NCI-H1092 (cell line): ENCODE measurements at places on chromosomes 4 and X.
A peak's percentile ranks its signal among the peaks of the same experiment; 100 is the strongest.

GRCh38 chrX:77442728-77443127, 4.5 kb upstream of the FGF16 start:
- no peak for DNase-seq

GRCh38 chrX:35166023-35166422, 223.4 kb downstream of the FAM47B start:
- DNase-seq = no peak

GRCh38 chr4:155304375-155304774, 72.4 kb downstream of the MAP9 start:
- DNase-seq = no peak

DNA sequence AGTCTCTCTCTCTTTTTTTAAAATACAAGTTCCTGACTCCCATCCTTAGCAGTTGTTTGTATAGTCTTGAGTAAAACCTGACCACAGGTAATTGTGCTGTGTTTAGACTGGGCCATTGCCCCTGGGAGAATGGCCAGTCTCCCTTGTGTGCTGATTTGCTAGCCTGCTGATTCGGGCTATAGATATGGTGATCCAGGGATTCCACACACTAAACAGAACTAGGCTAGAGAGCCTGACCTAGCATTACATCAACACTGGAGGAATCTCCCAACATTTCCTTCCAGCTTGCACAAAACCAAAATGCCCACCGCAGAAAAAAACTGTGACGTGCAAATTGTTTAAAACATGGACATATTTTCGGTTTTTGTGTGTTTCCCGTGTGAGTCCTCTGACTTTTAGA, 5.1 kb downstream of the UPRT start:
- no peak for DNase-seq

- no peak for DNase-seq
These were observed 75.1 kb upstream of the MSX1 start for GRCh38 chr4:4784379-4784778.

GRCh38 chr4:55925241-55925640, 23.5 kb upstream of the CEP135 start:
- DNase-seq = no peak

DNA sequence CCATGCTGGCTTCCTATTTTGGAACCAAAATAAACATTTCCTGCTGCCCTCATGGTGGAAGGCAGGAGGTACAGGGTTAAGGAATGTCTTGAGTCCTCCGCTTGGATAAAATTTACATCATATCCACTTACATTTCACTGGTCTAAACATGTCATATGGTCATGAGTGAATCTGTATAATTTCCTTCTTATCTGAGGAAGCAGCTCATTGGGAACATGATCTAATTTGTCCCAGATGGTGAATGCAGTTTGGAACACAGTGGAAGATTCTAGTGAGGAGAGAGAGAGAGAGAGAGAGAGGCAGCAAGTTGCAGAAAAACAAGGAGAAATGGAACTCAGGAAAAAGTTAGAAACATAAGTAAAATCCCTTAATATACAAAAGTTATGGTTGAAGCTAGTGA, 46.8 kb downstream of the MXRA5 start:
- no peak for DNase-seq

- no peak for DNase-seq
These were observed 32.7 kb upstream of the MBTPS2 start for GRCh38 chrX:21806691-21807090.

- no peak for DNase-seq
These were observed 48.8 kb upstream of the GBA3 start for GRCh38 chr4:22643952-22644351.

DNA sequence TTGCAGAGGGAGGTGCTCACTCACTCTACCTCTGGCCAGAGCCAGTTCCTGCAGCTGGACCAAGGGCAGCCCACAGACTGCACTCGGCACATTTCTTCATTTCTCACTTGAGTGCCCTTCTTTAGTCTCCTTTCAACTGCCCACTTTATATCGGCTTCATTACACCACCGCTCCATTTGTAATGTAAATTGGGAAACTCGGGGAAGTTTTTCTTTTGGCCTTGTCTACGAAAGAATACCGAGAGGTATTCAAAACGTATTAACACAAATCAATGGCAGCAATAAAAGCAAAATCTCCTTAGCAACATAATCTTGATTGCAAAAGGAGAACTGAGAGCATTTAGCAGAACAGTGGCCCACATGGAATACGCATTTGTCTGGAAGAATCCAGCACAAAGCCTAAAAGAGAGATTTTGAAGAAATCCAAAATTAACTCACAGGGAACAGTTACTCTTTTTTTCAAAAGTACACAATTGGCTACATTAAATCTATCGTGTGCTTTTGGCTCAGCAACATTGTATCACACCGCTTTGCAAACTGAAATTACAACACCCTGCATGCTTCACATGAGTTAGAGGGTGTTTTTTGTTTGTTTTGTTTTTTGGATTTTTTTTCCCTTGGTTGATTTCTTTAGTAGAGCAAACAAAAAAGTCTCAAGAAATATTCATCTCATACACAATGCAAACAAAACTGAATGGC, 62.6 kb downstream of the CHIC2 start:
- no peak for DNase-seq

GRCh38 chr4:109406337-109406931, 27.2 kb upstream of the SEC24B start:
- DNase-seq = peak; percentile 8

- no peak for DNase-seq
These were observed 33.0 kb downstream of the GRIA3 start for GRCh38 chrX:123217077-123217476.

DNA sequence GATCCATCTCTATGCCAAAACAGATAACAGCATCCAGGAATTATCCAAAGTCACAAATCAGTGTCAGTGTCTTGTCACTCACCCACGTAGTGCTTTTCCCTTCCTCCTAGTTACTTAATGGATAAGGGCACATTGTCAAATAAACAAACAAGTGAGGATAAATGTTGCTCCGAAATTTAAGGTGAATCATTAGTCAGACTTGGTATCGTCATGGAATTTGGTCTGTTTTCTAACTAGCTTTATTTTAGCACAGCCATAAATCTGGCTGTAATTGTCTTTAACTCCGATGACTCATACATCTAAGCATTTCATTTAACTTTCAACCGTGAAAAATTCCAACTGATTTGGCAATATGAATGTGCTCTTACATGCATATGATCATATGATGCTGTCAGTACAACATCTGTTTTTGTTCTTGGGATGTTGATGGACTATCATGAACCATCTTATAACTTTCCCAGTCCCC, 83.3 kb downstream of the SNCA start:
- no peak for DNase-seq

DNA sequence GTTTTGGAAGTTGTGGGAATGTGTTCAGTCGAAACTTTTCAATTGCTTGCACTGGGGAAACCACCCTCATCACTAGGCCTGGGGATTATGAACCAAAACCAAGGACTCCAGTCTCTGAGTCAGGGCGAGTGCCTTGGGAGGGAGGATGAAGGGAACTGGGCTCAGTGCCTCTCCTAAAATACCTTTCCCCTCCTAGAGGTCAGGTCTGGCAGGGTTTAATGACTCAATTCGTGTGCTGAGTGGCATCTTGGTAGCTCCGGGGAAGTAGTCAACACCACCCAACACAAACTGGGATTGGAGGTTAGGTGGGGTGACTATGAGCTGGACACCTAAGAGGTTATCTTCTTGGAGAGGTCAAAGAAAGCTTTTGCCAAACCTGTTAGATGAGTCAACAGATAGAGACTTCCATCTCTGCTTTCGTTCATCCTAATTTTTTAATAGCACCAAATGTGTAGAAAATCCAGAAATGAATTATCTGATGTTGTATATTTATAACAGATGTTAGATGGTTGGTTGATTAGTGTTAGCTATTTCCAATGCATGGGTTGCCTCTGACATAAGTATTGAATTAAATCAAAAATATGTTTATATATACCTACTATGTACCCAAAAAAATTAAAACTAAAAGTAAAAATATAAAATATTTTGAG, 202.8 kb downstream of the SHROOM3 start:
- no peak for DNase-seq

DNA sequence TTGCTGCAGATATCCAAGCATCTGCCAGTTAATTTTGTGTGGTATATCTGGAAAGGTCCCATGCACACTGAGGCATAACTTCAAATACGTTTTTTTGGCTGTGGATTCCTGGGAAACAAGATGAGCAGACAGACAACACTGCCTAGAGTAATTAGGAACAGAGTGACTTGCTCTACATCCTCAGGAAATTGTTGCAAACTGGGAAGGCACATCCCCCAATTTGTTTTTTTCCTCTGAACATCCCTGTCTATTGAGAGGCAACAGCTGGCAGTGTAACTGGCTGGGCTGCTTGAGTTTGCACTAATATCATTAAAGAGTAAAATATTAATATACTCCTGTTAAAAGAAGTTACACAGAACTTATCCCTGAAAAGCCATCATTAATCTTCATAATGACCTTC, 207.7 kb upstream of the SLIT2 start:
- DNase-seq = no peak

- DNase-seq = no peak
These were observed 205.7 kb upstream of the BCOR start for GRCh38 chrX:40303256-40304077.

GRCh38 chrX:39820938-39821708, 276.6 kb downstream of the BCOR start:
- peak; percentile 20 for DNase-seq

DNA sequence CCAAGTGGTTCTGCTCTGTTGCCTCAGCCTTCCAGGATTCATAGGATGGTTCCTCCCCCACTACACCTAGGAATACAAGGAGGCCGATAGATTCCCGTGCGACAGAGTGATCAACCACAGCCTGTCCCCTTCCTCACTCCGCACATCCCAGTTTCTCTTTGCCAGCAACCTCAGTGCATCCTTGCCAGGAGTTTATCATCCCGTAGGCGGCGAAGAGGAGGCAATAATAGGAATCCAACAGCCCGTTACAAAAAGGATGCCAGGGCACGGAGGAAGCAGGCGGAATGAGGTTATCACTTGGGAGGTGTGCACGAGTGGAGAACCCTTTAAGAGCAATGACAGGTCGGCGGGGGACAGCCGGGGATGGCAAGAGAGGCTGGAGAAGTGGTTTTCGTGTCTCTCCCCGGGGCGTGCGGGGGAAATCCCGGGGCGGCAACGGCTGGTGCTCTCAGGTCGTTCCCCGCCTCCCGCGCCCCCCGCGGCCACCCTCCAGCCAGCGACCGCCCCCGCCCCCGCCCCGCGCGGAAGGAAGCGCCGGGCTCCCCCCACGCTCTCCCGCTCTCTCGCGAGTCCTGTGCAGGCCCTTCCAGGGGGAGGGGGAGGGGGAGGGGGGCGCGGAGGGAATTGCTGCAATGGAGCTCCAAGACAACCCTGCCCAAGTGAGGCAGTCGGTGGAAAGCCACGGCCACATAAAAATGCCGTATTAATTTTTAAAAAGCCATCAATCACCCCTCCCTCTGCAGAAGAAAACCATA, 1.6 kb downstream of the PPP3CA start:
- DNase-seq = peak; percentile 43

GRCh38 chrX:150158554-150159332, 204.4 kb upstream of the MAMLD1 start:
- no peak for DNase-seq

- no peak for DNase-seq
These were observed 203.8 kb downstream of the AASDH start for GRCh38 chr4:56183344-56183959.

DNA sequence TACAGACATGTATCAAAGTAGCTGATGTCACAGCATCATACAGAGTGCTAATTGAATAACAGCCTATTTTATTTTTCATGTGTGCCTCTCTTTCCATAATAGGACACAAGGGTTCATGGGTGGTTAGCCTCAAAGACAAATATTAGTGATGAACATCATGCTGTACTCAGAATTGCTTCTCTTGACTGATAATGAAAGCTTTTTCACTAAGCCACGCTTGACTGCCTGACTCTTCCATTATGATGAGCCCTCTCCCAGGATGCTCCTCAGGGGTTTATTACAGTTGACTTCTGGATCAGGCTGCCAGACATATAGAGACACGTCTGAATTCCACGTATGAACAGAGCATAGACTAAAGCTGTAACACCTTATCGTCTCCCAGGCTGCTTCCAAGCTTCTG, 2757.5 kb downstream of the PCDH7 start:
- no peak for DNase-seq

DNA sequence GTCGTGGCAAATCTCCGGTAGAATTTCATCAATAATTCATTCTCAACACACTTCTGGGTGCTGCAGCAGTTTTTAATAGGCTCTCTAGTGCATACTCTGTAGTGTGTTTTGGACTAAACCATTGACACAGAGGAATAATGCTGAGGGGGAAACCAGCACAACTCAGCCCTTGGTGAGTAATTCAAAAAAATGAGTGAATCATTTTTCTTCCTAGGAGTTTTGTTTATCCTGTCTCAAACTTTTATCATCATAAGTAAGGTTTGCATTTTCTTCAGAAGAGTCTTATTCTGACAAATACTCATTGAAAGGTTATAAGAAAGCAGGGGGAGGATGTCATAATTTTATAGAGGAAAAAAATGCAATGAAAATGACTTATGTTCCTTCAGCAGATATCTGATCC, 2542.7 kb downstream of the PCDH7 start:
- DNase-seq = no peak

- DNase-seq = no peak
These were observed 878.7 kb upstream of the TENM3 start for GRCh38 chr4:181364504-181364903.

DNA sequence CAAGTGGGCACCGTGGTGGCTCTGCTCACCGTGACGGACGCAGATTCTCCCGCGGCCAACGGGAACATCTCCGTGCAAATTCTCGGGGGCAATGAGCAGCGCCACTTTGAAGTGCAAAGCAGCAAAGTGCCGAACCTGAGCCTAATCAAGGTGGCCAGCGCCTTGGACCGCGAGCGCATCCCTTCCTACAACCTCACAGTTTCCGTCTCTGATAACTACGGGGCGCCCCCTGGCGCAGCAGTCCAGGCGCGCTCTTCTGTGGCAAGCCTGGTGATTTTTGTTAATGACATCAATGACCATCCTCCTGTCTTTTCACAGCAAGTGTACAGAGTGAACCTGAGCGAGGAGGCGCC, 2.7 kb downstream of the FAT4 start:
- no peak for DNase-seq

- DNase-seq = no peak
These were observed 216.8 kb upstream of the PSAPL1 start for GRCh38 chr4:7651461-7651921.

DNA sequence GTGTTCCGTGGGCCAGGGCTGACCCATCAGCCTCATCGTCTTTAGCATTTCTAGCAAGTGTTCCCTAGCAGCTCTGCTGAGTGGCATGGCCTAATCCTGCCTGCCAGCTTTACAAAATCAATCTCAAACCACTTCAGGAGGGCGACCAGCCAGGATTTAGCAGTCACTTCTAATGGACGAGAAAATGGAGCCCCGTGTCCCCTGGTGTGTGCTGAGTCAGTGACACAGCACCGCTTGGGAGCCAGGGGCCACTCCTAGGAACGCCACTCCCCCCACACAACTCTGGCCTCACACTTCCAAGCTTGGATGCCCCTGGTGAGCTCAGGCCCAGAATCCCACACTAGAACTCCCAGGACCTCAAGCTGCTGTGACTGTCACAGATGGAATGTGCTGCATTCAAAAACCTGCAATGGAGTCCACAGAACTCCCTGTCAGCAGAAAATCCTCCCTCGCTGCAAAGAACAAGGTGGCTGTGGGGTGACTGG, 311.2 kb upstream of the GATB start:
- no peak for DNase-seq

GRCh38 chrX:148185631-148186030, 204.5 kb downstream of the FMR1NB start:
- DNase-seq = no peak

- no peak for DNase-seq
These were observed 102.9 kb downstream of the PRSS12 start for GRCh38 chr4:118249890-118250289.
